ENCODE measurements at places on chromosomes 4 and X.

DNA sequence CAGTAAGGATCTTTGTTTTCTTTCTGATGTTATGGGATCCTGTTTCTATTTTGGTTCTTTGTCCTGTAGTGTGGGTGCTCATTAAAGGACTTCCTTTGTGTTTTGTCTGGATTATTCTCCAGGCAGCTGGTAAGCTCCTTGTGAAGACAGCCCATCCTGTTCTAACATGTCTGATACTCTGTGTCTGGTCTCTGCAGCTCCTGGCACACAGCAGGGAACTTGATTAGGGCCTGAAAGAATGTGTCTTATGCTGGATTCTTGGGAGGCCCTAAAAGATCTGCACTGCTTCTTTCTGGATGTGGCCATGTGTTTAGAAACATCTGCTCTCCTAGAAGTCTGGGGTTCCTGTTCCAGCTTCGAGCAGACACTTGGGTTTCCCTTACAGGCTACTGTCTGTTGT lies 38.1 kb upstream of the ATXN3L start:
- no peak for DNase-seq

- no peak for DNase-seq
Observed at GRCh38 chrX:7028246-7028645, 119.3 kb upstream of the STS start.

DNA sequence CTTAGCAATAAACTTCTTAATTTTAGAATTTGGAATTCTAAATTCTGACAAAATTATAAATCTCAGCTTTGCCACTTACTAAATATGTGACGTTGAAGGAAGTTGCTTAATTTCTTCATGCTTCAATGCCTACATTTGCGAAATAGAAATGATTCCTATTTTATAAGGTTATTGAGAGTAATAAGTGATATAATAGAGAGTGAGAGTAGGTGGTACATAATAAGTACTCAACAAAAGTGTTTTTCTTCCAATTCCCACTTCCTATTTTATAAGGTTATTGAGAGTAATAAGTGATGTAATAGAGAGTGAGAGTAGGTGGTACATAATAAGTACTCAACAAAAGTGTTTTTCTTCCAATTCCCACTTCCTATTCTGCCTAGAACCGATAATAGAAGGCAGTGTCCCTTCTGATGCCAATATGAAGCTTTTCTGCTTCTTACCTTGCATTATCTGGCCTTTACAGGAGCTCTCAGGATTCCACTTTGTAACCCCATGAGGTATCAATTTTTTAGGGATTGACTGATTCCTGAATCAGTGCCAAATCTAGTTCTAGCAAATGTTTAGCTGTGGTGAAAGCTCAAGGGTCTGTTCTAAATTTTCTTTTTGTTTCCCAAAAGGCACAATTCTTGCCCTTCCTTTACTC lies 31.4 kb downstream of the VSIG4 start:
- no peak for DNase-seq

GRCh38 chr4:8283161-8283560 lies 13.6 kb downstream of the HTRA3 start:
- DNase-seq = no peak

DNA sequence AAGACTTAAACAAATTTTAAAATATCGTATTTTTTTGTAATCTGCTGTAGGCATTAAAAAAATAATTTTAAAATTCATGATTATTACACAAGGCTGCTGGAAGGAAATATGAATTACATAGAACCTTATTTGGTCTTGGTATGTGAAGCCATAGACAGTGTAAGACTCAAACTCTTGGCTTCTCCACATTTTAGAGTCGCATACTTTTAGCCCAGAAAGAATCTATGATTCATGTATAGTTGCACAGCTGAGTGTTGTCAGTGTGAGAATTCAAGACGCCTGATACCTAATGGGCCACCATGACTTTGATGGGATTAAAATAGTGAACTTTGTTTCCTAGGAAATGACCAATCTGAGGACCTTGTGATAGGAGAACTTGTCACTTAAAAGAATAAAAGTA lies 1.4 kb downstream of the INTU start:
- no peak for DNase-seq

- DNase-seq = no peak
Observed at GRCh38 chr4:10007793-10008608, 13.3 kb downstream of the SLC2A9 start.

DNA sequence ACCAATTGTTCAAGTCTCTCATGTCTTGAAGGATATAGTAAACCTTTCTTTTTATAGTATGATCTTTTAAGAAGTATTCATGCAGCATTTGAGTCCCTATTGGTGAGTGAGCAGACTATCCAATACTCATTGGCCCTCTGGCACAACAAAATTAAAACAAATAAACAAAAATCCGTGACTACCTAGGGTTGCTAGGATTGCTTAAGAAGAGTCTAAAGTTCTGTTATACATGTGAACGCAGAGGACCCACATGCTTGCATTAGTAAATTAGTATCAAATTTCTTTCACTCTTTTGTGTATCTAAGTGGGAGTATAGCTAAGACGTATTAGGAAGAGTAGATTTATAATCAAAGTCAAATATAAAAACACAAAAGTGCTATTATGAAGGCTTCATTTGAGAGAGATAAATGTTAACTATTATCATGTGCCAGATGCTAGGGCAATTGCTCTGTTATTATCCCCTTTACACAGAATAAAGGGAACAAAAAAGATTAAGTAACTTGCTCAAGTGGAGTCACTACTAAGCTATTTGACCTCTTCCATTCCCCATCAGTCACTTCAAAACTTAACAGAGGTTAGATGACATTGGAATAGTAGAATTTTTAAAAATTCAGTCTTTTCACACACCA lies 29.2 kb upstream of the LARP1B start:
- DNase-seq = no peak

DNA sequence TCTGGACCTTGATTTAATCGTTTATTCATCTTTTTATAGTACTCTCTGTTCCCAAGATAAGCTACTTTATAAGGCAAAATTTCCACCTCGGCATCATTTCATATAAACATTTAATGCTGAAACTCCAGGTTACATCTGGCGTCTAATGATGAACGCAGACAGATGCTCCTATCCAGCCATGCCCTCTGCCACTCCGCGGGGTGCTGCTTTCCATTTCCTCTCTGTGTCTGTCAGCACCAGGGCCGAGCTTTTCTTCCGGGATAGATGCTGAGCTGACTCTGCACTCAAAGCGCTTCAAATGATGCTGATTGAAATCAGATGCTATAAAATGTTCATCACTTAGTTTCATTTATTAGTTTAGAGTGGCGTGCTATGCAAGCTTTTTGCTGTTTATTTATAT lies 80.5 kb upstream of the HELT start:
- no peak for DNase-seq

GRCh38 chr4:40369437-40370274 lies 34.5 kb downstream of the CHRNA9 start:
- no peak for DNase-seq

GRCh38 chr4:188822698-188823097 lies 683.5 kb downstream of the TRIML1 start:
- DNase-seq = no peak

- DNase-seq = no peak
Observed at GRCh38 chrX:78133238-78133960, 6.1 kb downstream of the TAF9B start.

DNA sequence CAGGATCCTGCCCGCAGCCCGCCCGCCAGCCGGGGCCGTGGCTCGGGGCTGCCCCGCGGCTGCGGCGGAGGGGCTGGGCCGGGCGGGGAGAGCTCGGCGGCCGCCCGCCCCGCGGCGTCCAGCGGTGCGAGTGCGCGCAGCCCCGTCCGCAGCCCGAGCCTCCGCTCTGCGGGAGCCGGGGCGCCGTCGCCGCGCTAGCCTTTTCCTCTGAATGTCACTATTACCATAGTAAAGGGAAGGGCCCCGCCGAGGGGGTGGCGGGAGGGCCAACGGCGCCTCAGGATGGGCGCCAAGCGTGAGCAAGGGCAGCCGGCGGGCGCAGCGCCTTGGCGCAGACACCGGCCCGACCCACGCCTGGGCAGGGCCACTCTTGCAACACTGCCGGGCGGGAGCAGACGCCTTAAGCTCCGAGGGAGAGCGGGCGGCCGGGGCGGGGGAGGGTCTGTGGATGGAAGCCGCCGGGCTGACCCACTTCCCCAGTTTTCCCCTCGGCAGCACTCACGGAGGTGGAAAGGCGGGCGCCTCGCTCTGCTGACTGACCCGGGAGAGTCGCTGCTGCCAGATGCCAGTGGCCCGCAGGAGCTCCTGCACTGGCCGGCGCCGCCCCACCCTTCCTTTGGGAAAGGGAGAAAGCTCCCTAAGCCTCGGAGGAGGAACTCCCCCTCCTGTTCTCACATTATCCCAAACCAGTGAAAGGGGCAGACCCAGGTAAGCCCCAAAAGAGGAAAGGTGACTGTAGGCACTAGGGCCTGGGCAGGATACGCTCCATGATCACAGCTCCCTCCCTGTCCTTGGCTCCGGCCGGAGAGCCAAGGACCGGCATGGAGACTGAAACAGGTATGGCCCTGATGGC lies 329.4 kb downstream of the HNRNPD start:
- peak; percentile 2 for DNase-seq

DNA sequence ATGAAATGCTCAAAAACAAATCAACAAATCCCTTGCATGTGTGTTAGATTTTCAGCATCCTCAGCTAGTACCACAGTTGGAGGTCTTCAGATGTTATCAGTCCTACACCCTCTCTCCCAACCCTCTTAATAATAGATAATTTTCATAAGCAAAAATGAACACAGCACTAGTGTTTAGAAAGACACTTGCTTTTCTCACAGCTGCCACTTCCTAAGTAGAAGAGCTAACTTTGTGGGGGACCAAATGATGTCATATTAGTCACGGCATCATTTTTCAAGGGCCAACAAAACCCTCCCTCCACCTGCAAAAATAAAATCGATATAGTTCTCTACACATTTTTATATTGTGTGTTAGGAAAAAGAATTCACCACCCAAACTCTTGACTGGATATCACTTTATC lies 163.5 kb upstream of the GYPA start:
- no peak for DNase-seq

DNA sequence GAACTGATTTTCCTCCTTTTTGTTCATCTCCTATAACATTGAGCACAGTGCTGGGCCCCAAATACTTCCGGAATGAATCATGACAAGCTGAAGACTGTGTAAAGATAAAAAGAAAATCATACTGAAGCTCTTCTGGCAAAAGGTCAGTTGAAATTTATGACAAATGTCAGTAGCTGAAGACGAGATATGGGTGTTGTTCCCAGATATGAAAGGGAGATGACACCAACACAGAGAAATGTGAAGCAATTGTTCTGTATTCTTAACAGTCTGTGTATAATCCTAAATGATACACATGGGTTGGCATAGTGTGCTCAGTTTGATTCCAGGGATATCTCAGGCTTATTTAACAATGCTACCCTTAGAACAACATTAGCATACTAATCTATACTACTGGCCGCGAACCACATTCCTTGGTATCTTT lies 170.5 kb upstream of the PITX2 start:
- no peak for DNase-seq

DNA sequence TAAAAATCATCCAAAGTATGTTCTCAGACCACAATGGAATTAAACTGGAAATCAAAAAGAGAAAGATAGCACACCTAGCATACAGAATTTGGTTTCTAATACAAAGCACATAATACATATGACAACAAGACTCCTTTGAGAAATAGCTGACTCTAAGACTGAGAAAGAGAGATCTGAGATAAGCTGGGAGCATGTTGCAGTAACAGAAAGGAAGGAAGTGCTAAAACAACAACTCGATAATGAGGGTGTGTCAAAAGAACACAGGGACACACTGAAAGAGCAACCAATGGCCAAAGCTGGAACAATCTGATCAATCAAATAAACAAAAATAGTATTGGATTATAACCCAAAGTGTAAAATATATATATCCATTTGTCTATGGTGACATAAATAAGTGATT lies 586.6 kb downstream of the C4orf33 start:
- no peak for DNase-seq

- DNase-seq = no peak
Observed at GRCh38 chr4:48346594-48346993, 5.3 kb downstream of the SLAIN2 start.

DNA sequence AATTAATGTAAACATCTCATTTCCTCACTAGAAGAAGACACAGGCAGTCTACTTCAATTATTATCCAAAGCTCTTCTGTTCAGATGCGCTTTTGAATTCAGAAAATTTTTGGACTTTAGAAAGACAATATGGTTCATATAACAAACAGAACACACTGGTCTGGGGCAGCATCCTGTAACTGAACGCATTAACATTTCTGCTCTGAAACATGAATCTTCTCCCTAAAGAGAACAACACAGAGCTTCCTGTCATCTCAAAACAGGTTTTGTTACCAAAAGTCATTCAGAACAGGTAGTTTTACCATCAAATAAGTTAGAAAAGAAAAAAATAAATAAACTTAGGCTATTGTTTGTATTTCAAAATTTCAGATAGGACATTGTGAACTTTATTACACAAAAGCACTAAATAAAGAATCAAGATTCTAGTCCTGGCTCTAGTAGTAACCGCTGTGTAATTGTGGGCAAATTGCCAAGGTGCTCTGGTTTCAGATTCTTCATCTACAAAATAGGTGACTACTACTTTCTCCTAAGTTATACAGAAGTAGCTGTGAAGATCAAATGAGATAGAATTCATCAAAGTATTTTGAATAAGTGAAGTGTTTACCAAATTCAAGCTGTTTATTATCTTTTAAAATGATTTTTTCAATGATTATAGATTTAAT lies 252.3 kb upstream of the RASGEF1B start:
- peak; percentile 26 for DNase-seq

DNA sequence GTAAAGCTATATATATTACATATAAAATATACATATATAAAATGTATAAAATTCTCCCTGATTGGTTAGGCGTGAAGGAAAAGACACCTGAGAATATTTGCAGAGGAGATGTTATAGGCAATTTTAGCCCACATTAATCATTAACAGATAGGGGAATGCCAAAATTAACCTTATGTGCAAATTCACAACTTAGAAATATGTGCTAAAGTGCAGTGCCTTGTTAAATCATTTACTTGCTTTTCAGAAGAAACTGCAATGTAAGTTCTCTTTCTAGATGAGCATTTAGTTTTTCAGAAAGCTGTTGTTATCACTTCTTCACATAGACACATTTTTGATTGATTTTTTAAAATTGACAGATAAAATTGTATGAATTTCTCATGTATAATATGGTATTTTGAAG lies 5.6 kb downstream of the TASL start:
- no peak for DNase-seq

GRCh38 chrX:10794203-10794630 lies 173.8 kb upstream of the MID1 start:
- DNase-seq = no peak

- DNase-seq = no peak
Observed at GRCh38 chr4:54659749-54660535, 2.2 kb downstream of the KIT start.

DNA sequence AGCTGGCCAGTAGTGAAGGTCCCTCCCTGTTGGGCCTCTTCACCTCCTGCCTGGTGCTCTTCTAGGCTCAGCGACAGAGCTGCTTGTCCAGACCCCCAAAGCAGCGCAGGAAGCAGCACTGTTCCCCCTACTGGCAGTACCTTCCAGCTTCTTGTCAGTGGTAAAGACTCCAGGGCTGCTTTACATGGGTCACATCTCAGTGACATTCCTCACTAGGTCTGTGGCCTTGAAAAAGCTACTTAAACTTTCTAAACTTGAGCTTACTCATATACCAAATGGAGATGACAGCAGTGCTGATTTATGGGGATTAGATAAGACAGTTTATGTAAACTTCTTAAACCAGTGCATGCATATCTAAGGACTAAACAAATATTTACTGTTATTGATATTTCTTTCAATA lies 117.3 kb downstream of the FAT4 start:
- no peak for DNase-seq

Data from gastrocnemius medialis (tissue), 4 donors.